ENCODE measurements at places on chromosomes 13 and 19.

DNA sequence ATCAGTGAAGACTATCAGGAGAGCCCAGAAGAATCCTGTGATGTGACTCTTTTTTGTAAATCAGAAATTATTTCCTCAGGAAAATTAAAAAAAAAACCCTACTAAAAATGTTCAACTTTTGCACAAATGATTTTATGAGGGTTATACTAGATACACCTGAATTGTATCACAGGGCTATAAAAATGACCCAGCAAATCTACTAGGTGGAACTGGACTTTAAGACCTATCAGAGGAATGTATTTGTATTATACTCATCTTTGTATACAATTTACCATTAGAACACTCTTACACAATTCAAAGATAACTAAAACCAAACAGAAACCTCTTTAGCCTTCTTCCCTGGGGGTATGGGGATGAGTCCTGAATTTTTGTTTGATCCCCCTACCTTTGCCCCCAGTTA, 7.2 kb downstream of the FBXL3 start:
- no peak for DNase-seq

DNA sequence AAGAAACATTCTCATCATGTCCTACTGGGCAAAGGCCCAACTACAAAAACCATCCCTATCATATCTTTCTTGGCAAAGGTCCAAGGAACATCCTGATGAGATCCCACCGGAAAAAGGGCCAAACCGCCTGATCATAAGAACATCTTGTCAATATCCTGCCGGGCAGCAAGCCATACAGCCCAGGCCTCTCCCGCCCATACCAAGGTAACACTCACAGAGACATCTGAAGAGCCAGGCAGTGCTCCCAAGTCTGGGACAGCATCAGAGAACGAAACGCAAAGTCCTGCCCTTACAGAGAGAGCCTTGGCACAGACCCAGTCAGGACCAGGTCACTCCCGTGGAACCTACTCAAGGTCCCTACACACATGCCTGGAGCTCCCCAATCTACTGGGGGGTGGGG, 18.5 kb upstream of the ZNF331 start:
- no peak for DNase-seq

GRCh38 chr19:3572855-3573161, at the start of gene HMG20B:
HMG20B (plus strand) TSS chr19:3572944; CDS start chr19:3573310, 366 bp downstream.
- no peak for DNase-seq

GRCh38 chr19:39299832-39300231, 3.6 kb downstream of the IFNL1 start:
- DNase-seq: no peak

GRCh38 chr19:17840019-17840418, 7.8 kb downstream of the JAK3 start:
- DNase-seq: no peak

GRCh38 chr13:69373747-69374425, 733.7 kb upstream of the ATXN8OS start:
- no peak for DNase-seq

- DNase-seq: no peak
These were observed 16.8 kb downstream of the DAPK3 start for GRCh38 chr19:3954107-3954506.

All from Kasumi-1 (cell line).